T-cell (primary cell): ENCODE measurements at places on chromosomes 7 and 10. TPM values are rescaled to one million over a fixed set of nuclear protein-coding genes. Genes with fewer than 3 reads are reported as not detected.

The GBX1 gene
- total RNA-seq: not detected

DNA sequence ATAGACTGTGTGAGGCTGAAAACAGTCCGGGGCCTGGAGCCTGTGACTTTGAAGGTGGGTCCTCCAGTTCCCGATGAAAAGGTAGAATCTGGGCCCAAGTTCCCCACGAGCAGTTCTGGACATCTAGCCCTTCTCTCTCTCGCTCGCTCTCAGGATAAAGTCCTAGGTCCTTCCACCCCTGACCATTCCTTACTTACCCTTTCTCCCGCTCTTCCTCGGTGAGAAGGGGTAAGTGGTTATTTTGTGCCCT, 713 bp downstream of the IMMP2L start:
- H3K4me3 ChIP-seq: peak overlapping the region; percentile 77
- peak overlapping the region; percentile 54 for H3K27ac ChIP-seq
- no peaks in the 10 kb centered on the region for H3K27me3 ChIP-seq
- H3K4me1 ChIP-seq: peaks cover 18% of the 10 kb centered on the region
- peaks cover 2% of the 10 kb centered on the region for H3K36me3 ChIP-seq

DNA sequence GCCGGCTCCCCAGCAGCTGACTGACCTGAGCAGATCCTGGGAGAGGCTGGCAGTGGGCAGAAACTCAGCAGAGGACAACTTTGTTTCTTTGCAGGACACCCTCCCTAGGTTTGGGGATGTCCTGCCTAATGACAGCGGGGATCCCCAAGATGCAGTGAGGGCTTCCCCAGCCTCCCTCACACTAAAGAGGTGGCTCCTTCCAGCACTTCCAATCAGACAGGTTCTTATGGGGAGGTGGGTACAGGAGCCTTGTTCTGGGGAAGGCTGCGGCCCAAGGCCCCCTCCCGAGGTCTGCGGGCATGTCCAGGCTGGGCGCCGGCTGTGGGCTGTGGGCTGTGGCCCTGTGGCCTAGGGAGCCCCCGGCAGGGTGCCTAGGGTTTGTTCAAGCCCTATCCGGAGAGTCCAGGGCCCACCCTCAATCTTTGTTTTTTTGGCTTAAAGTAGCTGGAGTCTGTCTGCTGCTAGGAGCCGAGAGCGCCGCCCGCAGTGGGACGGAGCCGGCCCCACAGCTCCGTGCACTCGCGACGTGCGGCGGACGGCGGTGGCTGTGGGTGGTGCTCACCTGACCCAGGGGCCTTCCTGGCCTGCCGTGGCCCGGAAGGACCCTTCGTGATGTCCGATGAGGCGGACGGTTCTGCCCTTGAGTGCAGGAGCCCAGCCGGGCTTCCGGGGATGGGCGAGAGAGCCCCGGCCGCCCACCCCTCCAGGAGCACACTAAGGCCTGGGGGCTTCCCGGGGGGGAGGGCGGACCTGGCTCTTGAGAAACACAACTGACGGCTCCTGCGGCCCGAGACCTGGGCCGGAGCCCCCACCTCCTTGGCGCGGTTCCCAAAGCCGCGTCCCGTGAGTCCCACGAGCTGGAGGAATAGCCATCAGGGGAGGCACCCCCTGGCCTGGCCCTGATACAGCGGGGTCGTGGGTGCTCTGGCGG, 57.2 kb downstream of the PDGFA start:
- no peaks in the 10 kb centered on the region for H3K4me1 ChIP-seq
- peaks cover 4% of the 10 kb centered on the region for H3K27me3 ChIP-seq
- no peaks in the 10 kb centered on the region for H3K36me3 ChIP-seq
- no peak for DNase-seq
- H3K27ac ChIP-seq: no peak overlapping the region

DNA sequence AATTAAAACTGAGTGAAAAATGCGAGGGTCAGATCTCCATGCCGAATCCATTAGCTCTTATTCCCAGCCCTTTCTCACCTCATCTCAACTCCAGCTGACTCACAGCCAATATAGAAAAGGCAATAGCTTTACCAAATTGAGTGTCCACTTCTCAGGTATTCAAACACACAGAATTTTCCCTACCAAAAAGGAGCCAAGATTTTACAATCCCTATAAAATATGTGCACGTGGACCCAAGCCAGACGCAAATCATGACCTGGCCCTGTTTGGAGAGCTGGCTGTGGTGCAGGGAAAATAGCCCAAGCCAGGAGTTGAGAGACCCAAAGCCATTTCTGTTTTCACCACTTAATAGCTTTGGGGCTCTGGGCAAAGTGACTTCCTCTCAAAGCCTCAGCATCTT, 379.7 kb upstream of the AUTS2 start:
- no peak for DNase-seq
- H3K4me3 ChIP-seq: no peak overlapping the region
- no peaks in the 10 kb centered on the region for H3K36me3 ChIP-seq
- no peaks in the 10 kb centered on the region for H3K4me1 ChIP-seq
- H3K27ac ChIP-seq: no peak overlapping the region

The C7orf33 gene
- total RNA-seq: not detected

DNA sequence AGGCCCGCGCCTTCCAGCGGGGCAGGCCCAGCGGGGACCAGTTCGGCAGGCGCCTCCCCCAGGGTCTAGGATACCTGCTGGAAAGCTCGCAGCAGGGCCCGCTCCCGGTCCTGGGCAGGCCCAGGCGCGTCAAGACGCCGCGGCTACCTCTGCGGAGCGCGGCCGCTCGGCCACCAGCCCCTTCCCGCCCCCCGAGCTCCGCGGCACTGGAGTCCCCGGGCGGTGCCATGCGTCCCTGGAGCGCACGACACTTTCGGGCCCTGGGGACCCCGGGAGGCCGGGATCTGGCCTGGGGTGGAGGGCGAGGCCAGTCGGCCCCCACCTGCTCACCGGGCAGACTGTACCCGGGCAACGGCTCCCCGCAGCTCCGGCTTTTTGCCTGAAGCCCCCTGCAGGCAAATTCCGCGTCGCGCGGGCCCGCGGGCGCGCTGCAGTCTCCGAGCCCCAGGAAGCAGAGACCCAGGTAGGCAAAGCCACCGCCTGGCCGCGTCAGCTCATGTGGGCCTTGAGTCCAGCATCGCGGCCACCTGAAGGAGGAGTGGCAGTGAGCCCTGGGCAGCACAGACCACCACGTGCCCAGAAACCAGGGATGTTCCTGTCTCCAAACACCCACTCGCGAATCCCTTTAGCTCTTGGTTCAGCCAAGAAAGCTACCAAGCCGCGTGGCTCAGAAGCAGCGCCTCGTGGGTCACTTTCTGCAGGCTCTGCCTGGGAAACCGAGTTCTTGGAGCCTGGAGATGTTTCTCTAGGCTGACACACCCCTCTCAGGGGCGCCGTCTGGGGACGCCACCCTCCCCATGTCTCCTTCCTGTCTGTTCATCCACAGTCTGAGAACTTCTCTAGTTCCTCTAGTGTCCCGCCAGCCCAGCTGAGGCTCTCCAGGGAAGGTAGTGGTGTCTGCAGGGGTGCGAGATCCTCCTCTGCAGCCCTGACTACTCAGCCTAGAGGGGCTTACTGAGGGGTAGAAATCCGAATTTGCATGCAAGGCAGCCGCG, 46.1 kb upstream of the APBB1IP start:
- DNase-seq: peak; percentile 27
- H3K4me3 ChIP-seq: peak overlapping the region; percentile 17
- H3K4me1 ChIP-seq: peaks cover 2% of the 10 kb centered on the region
- H3K36me3 ChIP-seq: no peaks in the 10 kb centered on the region

DNA sequence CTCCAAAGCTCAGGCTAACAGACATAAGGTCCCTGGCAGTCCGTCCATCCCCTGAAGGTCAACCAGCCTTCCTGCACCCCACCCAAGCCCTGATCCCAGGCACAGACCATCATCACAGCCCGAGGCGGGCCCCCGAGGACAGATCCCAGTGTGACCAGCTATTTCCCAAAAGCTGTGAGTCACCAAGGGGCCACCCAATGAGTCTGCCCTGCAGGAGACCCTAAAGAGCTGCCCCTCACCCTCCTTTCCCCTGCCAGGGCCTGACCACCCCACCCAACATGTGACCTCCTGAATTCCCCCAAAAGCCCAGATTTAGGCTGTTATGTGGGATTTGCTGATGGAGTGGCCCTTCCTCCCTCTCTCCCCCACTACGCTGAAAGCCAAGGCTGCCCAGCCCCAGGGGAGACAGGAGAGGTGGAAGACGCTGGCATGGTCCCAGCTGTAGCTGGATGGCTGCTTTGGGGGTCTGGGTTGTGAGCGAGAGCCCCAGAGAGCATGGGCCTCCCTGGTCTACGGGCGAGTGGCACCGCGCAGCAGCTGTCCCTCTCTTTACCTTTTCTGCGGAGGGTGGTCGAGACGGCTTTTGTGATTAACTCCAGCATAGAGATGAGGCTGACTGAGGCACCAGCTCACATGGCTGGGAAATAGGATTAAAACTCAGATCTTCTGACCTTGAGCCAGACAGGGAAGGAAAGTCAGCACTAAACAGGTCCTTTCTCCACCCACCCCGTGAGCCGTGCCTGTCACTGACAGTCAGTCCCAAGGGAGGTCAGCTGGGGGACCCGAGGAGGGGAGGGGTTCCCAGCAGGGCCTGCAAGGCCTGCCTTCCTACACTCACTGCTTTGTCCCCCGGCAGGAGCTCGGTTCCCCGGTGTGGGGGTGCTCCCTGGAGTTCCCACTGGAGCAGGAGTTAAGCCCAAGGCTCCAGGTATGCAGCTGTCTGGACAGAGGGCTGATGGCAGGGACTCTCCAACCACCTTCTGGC, 16.7 kb downstream of the ELN start:
- no peaks in the 10 kb centered on the region for H3K4me1 ChIP-seq
- DNase-seq: no peak
- H3K36me3 ChIP-seq: no peaks in the 10 kb centered on the region
- no peak overlapping the region for H3K27ac ChIP-seq
- H3K27me3 ChIP-seq: peaks cover 24% of the 10 kb centered on the region

The SPDYE6 gene
- total RNA-seq: not detected

The LIPM gene
- not detected for total RNA-seq

DNA sequence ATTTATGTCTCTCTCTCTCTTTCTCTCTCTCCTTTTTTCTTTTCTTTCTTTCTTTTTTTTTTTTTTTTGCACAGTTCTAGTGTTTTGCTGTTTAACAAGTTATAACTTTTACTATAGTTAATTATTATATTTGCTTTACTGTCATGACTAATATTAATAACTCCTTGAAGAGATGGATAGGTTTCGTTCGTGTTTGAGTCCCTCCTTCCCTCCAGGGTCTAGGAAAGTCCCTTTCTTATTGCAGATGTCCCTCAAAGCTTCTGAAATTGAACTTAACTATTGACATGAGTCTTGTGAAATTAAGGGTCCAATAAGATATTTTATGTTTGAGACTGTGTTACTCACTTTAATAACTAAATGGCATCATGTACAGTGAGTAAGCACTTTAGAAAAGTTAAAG, 131.4 kb downstream of the PLXDC2 start:
- H3K4me1 ChIP-seq: no peaks in the 10 kb centered on the region
- H3K4me3 ChIP-seq: no peak overlapping the region
- no peak for DNase-seq
- no peak overlapping the region for H3K27ac ChIP-seq

The TMEM196 gene
- not detected for total RNA-seq

DNA sequence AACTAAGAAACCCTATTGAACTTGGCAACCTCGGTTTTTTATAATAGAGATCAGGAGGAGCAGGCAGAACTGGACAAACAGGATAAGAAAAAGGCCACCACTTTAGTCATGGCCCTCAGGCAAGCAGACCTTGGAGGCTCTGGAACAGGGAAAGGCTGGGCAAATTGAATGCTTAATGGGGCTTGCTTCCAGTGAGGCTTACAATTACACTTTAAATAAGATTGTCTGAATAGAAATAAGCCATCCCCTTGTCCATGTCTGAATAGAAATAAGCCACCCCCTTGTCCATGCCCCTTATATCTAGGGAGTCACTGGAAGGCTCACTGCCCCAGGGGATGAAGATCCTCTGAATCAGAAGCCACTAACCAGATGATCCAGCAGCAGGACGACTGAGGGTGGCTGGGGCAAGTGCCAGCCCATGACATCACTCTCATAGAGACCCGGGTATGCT, 40.6 kb downstream of the AKR1B15 start:
- no peak overlapping the region for H3K4me3 ChIP-seq
- no peak for DNase-seq
- no peak overlapping the region for H3K27ac ChIP-seq
- H3K27me3 ChIP-seq: no peaks in the 10 kb centered on the region

- H3K27me3 ChIP-seq: no peaks in the 10 kb centered on the region
- DNase-seq: no peak
- no peaks in the 10 kb centered on the region for H3K4me1 ChIP-seq
Observed at GRCh38 chr7:134829380-134829986, 50.0 kb downstream of the CALD1 start.

GRCh38 chr10:124590216-124591122, 128.8 kb downstream of the LHPP start:
- no peak overlapping the region for H3K4me3 ChIP-seq
- H3K27ac ChIP-seq: no peak overlapping the region
- H3K4me1 ChIP-seq: no peaks in the 10 kb centered on the region

- no peak overlapping the region for H3K27ac ChIP-seq
- H3K36me3 ChIP-seq: no peaks in the 10 kb centered on the region
- no peak for DNase-seq
- H3K4me3 ChIP-seq: no peak overlapping the region
- H3K27me3 ChIP-seq: no peaks in the 10 kb centered on the region
- H3K4me1 ChIP-seq: no peaks in the 10 kb centered on the region
Observed at GRCh38 chr10:69961881-69962745, 90.5 kb upstream of the MACROH2A2 start.

GRCh38 chr7:44259547-44260457, 59.0 kb downstream of the YKT6 start:
- DNase-seq: no peak
- peaks cover 31% of the 10 kb centered on the region for H3K4me1 ChIP-seq
- no peak overlapping the region for H3K27ac ChIP-seq

The CCDC136 gene
- total RNA-seq: 10.4 TPM

DNA sequence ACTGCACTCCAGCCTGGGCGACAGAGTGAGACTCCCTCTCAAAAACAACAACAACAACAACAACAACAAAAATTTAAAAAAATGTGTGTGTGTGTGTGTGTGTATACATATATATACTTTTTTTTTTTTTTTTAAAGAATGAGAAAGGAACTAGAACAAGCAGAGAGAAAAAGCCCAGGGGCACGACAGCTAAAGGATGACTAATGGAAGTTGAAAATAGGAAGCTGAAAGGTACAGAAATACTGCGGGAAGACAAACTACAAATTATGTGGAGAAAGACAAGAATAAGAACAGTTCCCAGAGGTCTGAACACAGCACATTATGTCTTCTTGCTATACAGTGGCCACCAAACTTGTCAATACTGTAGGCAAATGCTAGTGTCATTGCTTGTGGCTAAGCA, 141.9 kb upstream of the PRSS1 start:
- no peaks in the 10 kb centered on the region for H3K4me1 ChIP-seq
- H3K27ac ChIP-seq: no peak overlapping the region
- H3K4me3 ChIP-seq: no peak overlapping the region
- no peak for DNase-seq
- no peaks in the 10 kb centered on the region for H3K36me3 ChIP-seq
